CD4-positive, alpha-beta T cell treated with Interleukin-21 for 1 hour (primary cell): ENCODE measurements at places on chromosomes 5 and 9.

DNA sequence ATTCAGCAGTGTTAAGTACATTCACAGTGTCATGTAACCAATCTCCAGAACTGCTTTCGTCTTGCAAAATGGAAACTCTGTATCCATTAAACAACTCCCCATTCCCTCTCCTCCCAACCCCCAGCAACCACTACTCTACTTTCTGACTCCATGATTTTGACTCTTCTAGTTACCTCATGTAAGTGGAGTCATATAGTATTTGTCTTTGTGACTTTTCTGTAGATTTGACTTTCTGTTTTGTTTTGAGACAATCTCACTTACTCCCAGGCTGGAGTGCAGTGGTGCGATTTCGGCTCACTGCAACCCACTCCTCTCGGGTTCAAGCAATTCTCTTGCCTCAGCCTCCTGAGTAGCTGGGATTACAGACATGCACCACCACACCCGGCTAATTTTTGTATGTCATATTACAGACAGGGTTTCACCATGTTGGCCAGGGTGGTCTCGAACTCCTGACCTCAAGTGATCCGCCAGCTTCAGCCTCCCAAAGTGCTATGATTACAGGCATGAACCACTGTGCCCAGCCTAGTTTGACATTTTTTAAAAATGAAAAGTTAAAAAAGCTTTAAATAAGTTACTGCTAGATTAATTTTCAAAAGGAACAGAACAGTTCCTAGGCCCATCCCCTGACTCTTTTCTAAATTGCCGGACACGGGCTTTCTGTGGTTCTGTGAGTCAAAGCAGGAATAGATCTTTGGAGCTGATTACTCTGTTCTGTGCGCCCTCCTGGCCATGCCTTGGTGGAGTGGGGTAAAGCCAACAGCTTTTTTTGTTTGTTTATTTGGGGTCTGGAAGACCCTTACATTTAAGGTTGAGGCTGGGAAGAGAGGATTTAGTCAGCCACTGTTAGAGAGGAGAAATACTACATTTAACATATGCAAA, 59.3 kb downstream of the RALGPS1 start:
- no peak for DNase-seq

DNA sequence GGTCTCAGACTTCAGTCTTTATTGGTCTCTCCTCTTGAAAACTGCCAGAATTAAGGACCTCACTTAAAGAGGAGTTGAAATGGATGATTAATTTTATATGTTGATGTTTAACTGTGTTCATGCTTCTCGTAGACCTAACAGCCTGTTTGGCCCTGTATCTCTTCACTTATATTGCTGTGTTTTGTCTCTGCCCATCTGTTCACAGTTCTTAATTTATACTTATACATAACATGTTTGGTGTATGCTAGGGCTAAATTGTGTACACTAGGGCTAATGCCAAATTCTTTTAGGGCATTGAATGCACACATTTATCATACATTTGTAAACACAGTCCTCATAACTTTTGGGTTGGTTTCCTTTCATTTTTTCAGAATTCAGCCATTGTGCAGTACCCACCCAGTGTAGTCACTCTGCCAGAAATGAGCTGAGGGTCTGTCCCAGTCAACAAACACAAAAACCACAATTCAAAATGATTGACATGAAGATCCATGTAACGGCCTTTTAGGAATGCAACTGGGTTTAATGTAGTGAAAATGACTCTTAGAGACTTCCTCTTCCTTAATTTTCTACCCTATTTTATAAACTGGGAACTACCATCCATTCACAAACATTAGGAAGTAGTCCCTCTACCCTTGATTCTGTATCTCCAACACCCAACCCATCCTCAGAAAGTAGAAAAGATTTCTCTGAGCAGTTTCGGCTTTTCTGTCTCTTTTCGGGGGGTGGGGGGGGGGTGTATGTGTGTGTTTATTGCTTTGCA, 668.8 kb upstream of the KLF4 start:
- no peak for DNase-seq

DNA sequence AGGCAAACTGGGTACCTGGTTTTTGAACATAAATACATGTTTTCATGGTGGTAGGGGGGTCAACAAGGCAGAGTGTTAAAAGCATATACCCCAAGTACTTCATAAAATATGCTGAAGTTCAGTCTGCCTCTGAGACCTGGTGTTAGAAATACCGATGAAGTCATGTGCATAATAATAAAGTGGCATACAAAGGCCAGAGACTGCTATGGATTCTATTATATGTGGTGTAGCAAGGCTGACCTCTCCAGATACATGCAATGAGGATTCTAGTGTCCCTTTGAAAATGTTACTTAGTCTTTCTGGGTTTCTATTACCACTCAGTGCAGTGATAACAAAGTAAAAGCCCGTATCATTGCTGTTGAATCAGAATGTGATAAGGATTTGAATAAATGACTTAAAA, 487.5 kb upstream of the ZNF608 start:
- no peak for DNase-seq

DNA sequence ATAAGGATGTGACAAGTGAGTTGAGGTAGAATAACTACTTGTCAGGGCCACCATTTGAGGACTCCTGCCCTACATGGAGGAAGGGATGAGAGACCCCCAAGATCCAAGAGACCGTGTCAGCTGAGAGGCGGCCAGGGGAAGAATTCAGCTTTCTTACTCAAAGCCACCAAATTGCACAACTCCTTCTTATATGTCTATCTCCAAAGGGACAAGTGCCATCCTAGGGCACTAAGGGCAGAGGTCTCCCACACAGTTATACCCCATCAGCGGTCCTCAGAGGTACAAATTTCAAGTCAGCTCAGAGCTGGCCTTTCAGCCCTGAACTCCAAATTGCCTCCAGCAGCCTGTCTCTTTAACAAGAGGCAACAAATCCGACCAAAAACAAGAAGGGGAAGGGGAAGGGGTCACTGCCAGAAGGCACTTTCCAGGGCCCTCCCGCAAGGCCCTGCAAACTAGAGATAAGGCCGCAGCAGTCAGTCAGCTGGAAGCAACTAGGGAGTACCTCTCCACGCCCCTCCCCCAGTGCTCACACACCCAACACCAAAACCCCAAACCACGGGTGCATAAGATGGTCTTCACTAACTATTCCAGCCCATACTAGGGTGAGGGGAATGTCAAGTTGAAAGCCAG, 6.1 kb upstream of the STOML2 start:
- DNase-seq: no peak

GRCh38 chr5:151250346-151251000, 2.5 kb upstream of the GM2A start:
- no peak for DNase-seq

- no peak for DNase-seq
Measured at GRCh38 chr5:43771611-43772031, 168.6 kb downstream of the NNT start.

- DNase-seq: no peak
Measured at GRCh38 chr5:176812269-176813259, 2.2 kb downstream of the UNC5A start.

DNA sequence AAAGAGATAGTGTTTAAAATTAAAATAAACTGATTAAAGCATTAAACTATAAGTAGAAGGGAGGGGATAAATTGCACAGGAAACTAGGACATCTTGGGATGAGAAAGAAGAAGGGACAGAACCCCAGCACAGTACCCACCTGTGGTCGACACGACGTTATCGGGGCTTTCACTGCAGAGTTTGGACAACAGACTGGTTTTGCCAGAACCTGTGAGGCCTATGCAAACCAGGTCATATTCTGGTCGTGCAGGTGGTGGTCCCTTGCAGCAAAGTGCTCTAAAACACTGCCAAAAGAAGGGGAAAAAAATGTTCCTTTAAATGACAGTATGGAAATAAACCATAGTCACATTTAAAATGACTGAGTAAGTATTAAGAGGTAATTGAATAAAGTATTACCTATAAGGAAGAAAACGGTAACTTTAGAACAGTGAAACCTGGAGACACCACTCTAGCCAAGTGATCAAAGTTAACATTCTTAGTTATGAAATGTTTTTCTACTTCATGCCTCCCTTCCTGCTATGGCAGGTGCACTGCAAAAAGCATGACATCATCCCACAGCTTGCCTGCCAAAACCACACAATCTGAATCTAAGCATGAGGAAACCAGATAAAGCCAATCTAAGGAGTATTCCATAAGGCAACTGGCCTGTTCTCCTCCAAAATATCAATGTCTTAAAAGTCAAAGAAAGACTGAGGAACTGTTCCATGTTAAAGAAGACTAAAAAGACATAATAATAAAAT, 138.6 kb downstream of the ARL15 start:
- no peak for DNase-seq

- no peak for DNase-seq
Measured at GRCh38 chr5:42858031-42858643, 46.4 kb upstream of the SELENOP start.

DNA sequence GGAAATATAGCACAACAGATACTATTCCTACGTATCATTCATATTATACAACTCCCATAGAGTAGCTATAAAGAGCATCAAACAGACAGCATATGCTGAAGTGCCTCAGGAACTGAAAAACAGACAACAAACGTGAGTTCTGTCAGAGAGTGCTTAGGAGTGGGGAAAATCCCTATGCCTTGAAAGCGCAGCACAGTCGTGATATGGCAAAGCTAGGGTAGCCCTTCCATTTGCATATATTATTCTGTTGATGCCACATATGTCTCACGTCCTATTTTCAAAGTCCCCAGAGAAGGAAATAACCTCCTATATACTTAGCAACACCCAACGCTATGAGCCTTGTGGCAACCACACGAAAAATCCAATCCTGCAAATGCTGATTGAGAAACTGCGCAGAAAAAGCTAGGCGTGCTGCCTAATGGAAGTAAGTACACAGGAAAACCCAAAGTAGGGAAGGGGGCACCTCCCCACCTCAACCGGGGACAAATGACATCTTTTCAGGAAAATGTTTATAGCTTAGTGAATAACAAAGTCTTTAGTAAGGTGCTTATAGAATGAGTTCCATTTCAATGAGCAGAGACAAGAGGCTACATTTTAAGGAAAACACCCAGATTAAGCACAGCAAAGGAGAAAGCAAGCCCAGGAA, 105.1 kb downstream of the MED10 start:
- DNase-seq: no peak

DNA sequence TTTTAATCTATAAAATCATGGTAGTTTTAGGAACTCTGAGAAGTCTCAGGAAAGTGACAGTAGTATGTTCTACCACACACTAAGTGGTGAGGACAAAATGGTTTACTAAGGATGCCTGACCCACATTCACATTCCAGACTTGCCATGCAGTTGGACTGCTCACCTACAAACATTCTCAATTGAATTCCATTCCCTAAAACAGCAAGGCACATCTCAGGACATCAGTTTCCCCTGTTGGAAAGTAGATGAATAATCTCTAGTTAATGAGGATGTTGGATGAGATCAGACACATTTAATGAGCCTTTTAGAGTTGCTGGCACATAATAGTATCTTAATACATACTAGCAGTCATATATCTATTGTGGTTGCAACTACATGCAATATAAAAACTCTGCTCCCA, 76.6 kb downstream of the ZNF618 start:
- no peak for DNase-seq

DNA sequence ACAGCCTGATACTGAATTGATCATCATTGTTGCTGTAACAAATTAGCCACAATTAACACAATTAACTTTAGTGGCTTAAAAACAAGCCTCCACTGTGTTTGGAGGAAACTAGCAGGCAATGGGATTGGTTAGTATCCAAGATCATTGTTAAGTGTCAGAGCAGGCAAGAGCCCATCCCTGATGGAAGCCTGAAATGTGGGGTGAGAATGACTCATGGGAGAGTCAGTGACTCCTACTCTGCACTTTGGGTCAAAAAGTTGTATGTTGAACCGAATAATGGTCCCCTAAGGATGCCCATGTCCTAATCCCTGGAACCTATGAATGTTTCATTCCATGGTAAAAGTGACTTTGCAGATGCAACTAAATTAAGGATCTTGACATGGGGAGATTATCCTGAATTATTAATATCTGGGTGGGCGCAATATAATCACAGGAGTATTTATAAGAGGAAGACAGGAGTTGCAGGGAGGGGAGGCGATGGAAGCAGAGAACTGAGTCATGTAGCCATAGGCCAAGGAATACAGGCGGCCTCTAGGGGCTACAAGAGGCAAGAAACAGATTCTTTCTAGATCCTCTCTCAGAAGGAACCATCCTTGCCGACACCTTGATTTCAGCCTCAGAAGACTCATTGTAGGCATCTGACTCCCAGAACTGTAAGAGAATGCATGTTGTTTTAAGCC, 28.8 kb downstream of the ALG2 start:
- DNase-seq: no peak

DNA sequence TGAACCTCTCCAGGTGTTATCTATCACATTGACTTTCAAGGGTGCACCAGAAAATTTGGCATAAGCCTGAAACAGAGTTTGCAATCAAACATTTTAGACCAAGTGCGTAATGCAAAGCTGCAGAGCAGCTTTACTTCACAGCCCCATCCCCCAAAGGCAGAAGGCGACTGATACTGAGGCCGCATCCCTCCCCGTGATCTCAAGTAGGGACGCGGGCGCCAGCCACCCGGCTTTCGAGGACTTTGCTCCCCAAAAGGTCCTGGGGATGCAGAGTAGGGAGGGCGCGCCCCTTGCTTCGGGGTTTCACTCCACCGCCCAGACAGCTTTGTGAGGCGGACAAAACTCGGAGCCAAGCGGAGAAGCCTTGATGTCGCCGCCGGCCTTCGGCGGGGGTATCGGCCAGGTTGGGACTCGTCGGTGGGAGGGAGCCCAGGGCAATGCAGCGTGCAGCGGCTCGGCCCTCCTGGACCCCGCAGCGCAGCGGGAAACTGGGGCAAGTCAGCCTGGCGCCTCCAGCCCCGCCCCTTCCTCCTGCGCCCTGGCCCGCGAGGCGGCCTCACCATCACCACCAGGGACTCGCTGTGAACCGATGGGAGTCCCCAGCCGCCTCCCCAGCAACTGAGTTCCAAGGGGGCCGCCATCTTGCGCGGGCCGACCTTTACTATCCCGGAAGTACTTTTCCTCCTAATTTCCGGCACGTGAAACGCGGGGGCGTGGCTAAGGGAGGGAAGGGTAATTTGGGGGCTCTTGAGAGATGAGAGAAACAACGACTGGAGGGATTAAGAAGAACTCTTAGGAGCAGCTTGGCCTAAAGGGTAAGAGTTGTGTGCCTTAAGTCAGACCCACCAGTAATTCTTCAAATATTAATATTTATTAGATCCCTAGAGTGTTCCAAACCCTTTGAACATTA, at the start of gene MTX3:
Gene MTX3, minus strand, starts transcription at position 665 of the 910 bp plus-strand sequence. Its CDS starts 24 bp downstream, at position 641.
- DNase-seq: peak; percentile 88
